Coronary artery (tissue), 2 donors: ENCODE measurements at places on chromosomes 6 and 20.

- DNase-seq, result no peak
Observed at GRCh38 chr6:55023230-55023629, 151.1 kb upstream of the HCRTR2 start.

GRCh38 chr6:150546457-150546856 lies 53.2 kb upstream of the PLEKHG1 start:
- DNase-seq, result no peak

DNA sequence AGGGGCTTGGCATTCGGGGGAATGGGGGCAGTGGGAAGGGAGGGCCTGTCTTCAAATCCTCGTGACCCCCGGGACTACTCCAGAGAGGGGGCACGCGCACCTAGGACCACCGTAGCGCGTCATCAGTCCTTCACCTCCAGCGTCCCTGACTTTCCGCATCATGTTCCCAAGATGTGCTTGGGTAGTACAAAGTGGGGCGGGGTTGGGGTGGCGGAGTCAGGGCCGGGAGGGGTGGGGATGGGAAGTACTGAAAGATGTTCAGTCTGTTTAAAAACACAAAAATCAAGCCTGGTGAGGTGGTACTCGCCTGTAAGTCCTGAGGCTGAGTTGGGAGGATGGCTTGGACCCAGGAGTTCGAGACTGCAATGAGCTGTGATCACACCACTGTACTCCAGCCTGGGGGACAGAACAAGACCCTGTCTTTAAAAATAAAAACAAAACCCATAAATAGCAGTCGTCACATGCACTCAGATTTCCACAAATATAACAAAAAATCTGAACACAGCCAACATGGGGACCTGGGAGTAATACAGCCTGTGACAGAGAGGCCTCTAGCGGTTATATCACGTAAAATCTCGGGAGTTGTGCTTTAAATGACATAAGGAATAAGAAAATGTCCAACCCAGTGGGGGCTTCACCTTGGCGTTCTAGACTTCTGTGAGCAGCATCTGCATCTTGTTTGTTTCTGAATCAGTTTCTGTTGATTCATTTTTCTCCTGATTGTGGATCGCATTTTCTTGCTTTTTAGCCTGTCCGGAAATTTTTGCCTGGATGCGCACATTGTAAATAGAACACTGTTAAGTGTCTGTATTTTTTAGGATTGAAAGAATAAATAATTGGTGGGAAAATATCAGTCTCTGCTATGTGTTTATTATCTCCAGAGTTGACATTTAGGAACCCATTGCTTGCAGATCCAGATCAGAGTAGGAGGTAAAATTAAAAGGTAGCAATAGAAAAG lies 698 bp upstream of the LRP11 start:
- no peak for DNase-seq

- DNase-seq, result no peak
Observed at GRCh38 chr6:39189915-39190544, 39.2 kb downstream of the KCNK5 start.

DNA sequence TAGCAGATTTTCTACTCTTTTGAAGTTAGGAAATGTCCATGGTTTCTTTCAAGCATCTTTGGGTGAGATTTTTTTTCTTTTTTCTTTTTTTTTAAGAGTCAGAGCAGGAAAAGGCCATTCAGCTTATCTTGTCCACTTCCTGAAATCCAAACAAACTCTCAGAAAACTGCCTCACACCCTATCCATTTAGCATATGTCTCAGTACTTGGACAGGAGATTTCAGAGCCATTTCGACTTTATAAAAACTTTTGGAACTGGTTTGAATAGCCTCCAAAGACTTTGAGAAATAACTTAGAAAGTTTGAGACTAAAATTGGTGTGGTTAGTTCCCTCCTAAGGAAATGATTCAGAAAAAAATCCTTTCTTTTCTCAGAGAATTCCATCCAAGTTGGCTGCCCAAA lies 125.1 kb downstream of the MYLK4 start:
- DNase-seq, result no peak

DNA sequence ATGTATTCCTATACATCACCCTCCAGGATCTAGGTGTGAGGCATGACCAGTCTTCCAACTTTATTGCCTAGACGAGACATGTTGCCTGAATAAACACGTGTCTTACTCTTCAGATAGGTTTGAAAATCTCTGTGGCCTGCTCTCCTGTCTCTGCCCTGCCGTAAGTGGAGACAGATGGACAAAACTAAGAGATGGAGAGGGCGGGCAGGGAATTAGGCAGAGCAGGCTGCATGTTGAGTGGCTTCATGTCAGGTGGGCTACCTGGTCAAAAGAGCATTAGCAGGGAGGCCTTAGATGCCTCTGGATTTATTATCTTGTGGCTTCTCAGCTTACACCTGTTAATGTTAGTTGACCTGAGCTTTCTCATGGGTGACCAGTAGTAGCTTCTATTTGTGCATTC lies 59.0 kb upstream of the TULP4 start:
- no peak for DNase-seq

DNA sequence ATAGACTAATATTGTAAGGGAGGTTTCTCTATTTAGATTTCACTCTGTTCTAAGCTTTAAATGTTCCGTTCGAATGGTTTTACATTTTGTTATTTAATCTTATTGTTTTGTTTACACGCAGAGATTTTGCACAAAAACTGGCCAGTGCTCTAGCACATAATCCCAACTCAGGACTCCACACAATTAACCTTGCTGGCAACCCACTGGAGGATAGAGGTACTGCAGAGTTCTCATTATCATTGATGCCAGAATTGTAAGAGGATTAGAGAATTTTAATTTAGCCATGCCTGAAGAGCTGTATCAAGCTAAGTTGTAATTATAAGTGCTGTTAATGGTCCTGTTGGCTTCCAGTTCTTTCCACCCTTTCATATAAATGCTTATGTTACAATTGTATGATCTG lies 179.7 kb upstream of the SCGN start:
- no peak for DNase-seq

DNA sequence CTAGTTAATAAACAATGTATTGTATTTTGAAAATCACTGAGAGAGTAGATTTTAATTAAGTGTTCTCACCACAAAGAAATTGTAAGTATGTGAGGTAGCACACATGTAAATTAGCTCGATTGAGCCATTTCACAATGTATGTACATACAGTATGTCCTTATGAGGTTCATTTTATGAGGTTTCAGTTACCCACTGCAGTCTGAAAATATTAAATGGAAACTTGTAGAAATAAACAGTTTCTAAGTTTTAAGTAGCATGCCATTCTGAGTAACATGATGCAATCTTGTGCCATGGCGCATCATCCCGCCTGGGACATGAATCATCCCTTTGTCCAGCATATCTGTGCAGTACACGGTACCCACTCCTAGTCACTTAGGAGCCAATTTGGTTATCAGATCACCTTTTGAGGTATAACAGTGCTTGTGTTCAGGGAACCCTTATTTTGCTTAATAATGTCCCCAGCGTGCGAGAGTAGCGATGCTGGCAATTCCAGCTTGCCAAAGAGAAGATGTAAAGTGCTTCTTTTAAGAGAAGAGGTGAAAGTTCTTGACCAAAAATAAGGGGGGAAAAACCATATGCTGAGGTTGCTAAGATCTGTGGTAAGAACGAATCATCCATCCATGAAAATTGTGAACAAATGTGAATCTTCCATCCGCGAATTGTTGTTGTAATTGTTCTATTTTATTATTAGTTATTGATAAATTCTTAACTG lies 64.7 kb downstream of the KCNS1 start:
- DNase-seq, result no peak

- no peak for DNase-seq
Observed at GRCh38 chr20:32819992-32820697, 391 bp downstream of the MAPRE1 start.

GRCh38 chr6:7247179-7247456 lies 65.9 kb downstream of the SSR1 start:
- DNase-seq, result no peak
